ENCODE measurements at places on chromosomes 1 and 21.

DNA sequence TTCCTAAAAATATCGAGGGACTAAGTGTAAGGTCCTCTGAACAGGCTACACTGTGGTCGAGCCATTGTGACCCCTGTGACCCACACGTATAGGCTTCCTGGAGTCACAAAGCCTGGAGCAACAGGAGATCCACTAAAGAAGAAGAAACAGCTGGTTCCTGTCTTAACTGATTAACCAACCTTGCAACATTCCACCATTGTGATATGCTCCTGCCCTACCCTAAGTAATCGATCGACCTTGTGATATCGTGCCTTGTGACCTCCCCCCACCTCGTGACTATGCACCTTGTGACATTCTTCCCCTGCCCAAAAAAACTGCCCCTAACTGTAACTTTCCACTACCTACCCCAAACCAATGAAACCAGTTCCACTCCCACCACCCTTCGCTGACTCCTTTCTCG, 304.6 kb upstream of the FAM78B start:
- DNase-seq, result no peak

- no peak for DNase-seq
Observed at GRCh38 chr1:220701974-220702373, 11.8 kb downstream of the C1orf115 start.

DNA sequence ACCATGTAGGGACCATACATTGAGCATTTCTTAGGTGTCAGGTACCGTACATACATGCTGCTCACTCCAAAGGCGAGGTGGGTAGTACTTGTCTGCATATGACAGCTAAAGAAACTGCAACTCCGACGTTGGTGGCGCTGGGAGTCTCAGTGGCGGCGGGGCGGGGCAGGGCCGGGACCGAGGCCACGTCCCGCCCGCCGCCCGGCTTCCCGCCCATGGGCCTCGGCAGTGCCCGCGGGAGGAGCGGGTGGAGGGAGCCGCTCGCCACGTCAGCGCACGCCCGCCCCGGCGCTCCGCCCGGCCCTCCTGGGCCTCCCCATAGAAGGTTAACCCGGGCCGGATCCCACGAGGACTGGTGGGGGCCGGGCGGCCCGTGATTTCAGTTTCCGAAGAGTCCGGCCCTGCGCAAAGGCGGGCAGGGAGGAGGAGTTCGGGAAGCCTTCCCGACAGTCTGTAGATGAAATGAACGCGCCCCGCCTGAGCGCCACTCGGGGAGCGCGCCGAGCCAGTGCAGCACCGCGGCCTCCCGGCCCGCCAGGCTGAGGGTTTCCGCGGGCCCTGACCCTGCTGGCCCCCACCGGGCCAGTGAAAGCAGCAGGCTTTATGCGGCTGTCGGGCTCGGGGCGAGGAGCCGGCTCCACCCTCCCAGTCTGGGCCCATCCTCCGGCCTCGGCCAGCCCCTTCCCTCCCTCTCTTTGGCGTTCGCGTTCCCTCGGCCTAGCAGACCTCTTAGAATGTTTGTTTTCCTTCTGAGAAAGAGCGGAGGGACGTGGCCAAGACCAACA, 119.9 kb upstream of the JUN start:
- DNase-seq, result peak; percentile 76

- DNase-seq, result no peak
Observed at GRCh38 chr1:167084757-167085156, 5.4 kb downstream of the GPA33 start.

DNA sequence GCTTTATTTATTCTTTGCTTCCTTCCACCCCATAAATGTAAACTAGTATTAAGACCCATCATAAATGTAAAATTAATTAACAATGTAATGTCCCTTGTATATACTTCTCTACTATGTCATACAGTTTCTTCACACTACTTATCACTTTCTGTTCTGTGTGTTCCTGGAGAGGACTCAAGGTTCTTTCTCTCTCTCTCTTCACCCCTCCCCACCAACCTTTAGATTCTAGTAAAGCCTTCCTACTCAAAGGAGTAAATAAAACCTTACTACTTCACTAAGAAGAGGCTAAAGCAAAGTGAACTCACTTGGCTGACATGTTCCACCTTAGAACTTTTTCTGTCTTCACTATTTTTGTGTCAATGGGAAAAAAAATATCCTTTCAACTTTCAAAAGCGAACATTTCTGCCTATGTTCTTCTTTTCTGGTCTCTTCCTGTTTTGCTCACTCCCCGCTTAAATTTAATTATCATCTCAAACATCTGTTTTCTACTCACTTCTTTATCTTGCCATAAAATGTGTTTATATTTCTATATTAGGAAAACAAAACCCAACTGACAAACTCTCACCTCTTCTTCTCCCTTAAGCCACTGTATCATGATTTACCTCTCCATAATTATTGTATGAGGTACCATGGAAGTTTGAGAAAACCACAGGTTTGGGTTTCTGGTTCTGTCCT, 260.3 kb downstream of the DPYD start:
- no peak for DNase-seq

- DNase-seq, result no peak
Observed at GRCh38 chr1:176719447-176719846, 256.5 kb downstream of the PAPPA2 start.

- no peak for DNase-seq
Observed at GRCh38 chr1:203462878-203463277, 12.7 kb upstream of the PRELP start.

DNA sequence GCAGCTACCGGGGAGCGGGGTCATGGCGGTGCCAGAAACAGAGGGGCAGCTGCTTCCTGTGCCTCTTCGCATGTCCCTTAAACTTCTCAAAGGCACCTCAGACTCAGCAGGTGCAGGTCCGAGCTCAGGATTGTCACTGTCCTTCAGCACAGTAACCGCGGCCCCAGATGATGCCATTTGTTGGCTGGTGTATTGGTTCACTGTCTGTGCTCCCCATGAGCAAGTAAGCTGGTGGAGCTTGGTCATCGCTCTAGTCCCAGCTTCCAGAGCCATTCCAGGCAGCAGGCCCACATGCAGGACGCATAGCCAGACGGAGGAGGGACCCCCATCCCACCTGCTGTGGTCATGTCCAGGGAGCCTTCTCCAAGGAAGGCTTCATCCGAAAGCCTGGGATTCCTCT, 154.0 kb upstream of the AJAP1 start:
- DNase-seq, result no peak

DNA sequence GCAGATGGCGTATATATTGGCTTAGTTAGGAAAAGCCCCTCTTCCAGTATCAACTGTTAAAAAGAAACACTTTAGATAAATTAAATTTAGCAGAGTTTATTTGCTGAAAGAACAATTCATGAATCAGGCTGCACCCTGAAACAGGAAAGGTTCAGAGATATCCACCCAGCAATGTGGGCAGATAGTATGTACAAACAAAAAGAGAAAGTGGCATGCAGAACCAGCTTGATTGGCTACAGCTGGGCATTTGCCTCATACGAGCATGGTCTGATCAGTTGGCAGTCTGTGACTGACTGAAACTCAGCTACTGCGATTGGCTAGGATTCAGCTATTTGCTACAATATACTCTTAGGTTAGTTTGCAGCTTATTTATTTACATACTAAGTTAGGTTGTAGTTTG, 98.2 kb downstream of the ZC3H11B start:
- DNase-seq, result no peak

GRCh38 chr1:234772345-234773147, 162.6 kb upstream of the IRF2BP2 start:
- DNase-seq, result peak; percentile 96

GRCh38 chr1:229030630-229031029, 240.3 kb upstream of the RAB4A start:
- DNase-seq, result no peak

- no peak for DNase-seq
Observed at GRCh38 chr21:36735724-36736320, 36.9 kb downstream of the SIM2 start.

- DNase-seq, result no peak
Observed at GRCh38 chr1:205541161-205541886, 36.9 kb downstream of the CDK18 start.

DNA sequence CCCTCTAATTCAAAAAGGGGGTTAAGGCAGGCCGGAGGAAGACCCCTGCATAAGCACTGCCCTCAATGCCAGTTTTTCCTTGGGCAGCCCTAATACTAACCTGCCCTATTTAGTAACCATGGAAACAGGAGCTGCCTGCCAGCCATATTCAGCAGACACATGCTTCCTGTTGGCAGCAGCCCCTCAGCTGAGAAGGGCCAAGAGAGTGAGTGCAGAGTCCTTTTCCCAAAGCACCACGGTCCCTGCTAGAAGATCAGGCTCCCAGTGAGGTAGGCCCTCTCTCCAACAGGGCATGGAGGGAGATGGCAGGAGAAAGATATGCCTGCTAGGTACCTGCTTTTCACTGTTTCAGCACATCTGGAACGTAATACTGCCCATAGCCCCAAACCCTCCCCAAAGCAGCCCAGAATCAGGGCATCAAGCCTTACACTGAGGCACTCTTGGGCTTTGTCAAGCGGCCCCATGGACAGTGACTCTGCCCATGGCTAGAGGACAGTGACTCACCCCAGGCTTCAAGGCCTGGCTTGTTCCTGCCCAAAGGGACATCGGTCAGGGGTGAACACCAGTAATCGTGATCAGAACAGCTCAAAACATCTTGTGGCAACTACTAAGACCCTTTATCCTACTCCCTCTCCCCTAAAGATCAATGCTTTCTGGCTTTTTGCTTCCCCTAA, 64.5 kb downstream of the BCAR3 start:
- DNase-seq, result no peak

DNA sequence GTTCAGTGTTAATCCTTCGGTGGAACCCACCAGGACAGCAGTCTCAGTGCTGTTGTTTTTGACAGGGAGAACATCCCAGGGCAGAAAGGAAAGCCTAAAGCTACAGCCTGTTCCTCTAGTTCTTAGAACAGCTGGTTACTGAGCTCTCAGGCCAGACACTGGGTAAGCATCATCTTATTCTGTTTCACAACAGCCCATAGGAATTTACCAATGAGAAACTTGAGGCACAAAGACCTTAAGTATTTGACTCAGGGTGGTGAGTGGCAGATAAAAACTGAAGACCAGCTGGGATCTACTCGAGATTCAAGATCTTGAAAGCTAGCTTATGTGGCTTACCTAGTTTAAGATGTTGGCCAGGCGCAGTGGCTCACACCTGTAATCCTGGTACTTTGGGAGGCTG, 9.4 kb upstream of the NEK2 start:
- DNase-seq, result no peak

GRCh38 chr1:14650951-14651350, 52.5 kb downstream of the KAZN start:
- no peak for DNase-seq

- no peak for DNase-seq
Observed at GRCh38 chr1:175364424-175365076, 172.0 kb upstream of the KIAA0040 start.

- no peak for DNase-seq
Observed at GRCh38 chr1:6419804-6420453, at the start of gene HES2. Gene HES2 (minus strand): TSS chr1:6419919. CDS start chr1:6419820, 99 bp downstream.

DNA sequence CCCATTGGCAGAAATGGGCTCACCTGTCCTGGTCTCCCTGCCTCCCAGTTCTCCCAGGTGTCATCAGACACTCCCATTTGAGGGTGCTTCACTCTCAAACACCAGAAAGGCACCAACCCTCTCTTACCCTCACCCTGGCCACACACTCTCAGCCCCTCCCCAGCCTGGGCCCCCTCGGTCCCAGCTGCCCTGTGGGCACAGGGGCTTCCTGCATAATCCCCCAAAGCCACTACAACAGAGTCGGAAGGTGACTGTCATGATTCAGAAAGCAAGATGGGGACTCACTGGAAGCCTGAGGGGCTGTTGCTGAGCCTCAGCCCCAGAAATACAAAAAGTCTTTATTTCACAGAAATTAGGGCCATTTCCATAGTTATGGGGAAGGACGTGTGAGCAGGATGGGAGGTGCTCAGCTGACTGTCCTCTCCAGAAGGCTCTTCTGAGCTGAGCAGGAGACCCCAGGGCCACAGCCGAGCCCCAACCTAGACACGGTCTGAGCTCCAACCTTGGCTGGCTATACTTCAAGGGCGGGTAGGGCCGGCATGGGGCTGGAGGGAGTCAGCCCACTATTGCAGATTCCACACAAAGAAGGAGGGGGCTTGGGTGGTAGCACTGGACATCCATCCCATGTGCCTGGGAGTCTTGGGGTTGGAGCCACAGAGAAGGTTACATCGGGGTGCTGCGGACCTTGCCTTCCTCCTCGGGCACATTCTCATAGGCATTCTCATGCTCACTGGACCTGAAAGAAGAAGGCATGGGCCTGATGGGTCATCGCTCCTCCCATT, 6.3 kb downstream of the PDZK1IP1 start:
- no peak for DNase-seq

- no peak for DNase-seq
Observed at GRCh38 chr1:154097873-154098272, 57.0 kb downstream of the NUP210L start.

DNA sequence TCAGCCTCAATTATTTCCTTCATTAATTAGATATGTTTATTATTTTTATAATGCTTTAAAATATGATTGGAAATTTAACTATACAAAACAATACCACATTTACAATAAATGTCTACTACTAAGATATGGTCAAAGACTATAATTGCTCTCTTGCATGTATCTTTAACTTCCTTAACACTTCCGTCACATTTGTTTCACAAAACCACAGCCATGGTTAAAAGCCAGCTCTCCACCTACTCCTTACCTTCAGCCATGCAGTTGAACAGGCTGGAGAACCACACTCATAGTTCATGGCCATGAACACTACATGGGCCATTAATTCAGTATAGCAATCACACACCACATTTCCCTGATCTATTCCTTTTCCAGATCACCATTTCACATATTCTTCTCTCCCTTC, 72.2 kb downstream of the NME7 start:
- no peak for DNase-seq

DNA sequence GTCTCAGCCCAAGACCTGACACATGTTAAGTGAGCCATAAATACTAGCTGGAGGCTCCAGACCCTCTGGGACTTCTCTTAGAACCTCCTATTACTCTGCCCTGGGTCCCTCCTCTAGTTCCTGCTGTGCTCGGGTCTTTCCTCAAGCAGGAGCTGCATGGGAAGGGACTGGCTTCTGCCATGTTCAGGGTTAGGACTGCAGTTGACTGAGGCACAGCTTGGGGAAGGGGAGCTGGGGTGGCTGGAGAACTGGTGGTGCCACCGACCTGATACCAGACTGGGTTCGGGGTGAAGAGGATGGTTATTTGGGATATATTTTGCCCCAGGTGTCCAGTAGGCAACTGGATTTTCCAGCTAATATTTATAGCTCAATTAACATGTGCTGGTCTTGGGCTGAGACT, 15.7 kb downstream of the HYI start:
- no peak for DNase-seq

- no peak for DNase-seq
Observed at GRCh38 chr1:53111073-53111556, 31.3 kb downstream of the SLC1A7 start.

DNA sequence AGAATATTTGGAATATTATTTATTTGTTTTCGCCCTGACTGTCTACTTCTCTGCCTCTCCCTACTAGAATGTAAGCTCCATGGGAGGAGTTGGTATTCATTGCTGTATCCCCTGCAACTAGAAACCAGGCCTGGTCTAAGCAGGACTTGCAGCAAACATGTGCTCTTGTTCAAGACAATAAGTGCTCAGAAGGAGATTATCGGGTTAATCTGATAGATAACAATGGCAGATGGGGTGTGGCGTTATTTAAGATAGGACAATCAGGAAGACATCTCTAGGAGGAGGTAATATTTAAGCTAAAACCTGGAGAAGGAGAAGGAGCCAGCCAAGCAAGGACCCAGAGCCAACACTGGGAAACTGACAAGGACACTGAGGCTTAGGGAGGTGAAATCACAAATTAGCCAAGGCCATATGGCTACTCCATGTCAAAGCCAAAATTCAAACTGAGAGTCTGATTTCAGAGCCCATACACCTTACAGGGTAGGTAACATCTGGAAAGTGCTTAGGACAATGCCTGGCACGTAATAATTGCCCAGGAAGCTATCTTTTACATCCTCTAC, 41.5 kb downstream of the STYXL2 start:
- DNase-seq, result no peak
